Stimulated activated CD8-positive, alpha-beta memory T cell treated with anti-CD3 and anti-CD28 coated beads, Interleukin-7, amount 100 ng/mL, for 24 hours (primary cell): ENCODE measurements at places on chromosomes 5 and 9.

GRCh38 chr9:90057361-90057760 lies 452.5 kb downstream of the GADD45G start:
- no peak for DNase-seq

DNA sequence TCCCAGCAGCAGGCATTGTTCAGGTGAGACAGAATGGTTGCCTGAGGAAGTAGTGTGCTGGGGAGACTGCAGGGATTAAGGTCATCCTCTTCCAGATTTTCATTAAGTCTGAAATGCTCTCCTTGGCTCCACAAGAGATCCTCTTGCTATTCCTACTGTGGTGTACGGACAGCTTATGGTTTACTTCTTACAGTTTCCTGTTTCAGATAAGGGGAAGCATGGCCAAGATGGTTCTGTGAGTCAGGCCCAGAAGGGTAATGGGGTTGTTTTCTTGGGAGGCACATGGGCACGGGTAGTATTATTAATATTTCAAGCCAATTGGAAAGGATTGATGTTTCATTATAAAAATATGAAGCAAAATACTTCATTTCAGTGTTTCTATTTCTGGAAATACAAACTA lies 42.9 kb downstream of the GLRX start:
- DNase-seq, result no peak

- DNase-seq, result no peak
These were observed 48.0 kb upstream of the LRRC19 start for GRCh38 chr9:27053369-27054022.

- no peak for DNase-seq
These were observed 9.9 kb upstream of the OSMR start for GRCh38 chr5:38835887-38836286.

DNA sequence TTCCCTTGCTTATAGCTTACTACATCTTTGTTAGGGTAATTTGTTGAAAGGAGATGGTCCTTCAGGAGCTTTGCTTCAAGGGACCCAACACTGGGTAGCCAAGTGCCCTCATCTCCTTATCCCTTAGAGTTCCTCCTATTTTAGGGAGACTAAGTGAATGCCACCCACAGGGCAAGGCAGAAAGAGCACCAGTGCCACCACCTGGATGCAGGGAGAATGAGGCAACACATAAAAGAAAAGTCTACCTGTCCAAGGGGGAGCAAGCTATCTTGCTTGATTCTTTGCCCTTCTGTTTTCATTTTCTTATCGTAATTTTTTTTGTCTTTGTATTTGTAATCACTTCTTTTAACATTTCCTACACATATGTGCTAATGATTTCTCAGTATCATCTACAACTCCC lies 205.5 kb downstream of the NPR3 start:
- DNase-seq, result no peak

DNA sequence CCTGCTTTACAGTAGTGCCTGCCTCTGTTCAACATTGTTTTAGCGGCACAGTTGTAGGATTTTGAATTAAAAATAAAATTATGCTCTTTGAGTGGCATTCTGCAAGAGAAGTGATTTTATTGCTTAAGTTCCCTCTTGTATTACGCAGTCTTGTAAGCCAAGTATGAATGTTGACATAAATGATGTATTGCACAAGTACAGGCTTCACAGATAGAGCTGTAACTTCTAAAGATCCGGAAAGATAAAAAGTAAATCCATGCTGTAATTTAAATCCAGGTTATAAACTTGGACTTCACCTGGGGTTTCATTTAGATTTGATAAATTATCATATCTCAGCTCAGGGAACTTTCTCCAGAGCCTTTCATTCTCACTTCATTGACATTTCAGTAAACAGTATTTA lies 1114.7 kb downstream of the PTPRD start:
- DNase-seq, result no peak

- DNase-seq, result no peak
These were observed 86.1 kb downstream of the SMIM23 start for GRCh38 chr5:171871711-171872110.
